Stimulated activated CD4-positive, alpha-beta T cell treated with anti-CD3 and anti-CD28 coated beads, TNF-alpha, amount 100 ng/mL, for 1 hour (primary cell): ENCODE measurements at places on chromosomes 7 and 10.

- DNase-seq: no peak
These were observed 72.9 kb downstream of the SP8 start for GRCh38 chr7:20713792-20714191.

GRCh38 chr7:11120068-11120664 is 146.5 kb downstream of the PHF14 start:
- no peak for DNase-seq

DNA sequence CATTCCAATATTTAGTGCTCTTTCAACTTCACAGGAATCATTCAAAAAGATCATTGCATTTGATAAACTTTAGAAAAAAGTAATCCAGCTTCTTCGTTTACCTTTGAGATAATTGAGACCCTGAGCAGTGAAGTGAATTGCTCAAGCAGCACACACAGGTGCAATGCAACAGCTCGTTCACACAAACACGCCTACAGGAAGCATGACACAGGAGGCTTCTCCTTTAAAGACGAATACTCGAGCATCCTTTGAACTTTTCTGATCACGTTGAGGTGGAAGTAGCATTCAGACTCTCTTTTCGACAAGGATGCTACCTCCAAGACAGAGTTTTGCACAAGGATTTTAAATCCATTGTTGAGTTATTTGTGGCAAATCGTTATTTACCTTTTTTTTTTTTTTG is 18.0 kb upstream of the RSU1 start:
- DNase-seq: no peak

DNA sequence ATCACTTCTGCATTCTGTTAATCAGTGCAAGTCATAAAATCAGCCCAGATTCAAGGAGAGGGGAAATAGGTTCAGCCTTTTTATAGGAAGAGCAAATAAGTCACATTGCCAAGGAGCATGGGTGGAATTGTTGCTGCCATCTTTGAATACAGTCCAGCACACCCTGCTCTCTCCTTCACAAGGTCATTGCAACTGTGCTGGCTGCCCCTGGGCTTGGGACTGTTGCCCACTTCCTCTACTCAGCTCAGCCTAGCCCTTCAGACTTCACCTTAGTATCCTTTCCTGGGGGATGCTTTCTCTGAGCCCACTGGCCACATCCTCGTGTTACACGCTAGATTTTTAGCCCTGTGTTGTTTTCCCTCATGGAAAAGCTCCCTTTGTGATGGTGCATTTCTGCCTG is 527.7 kb downstream of the GALNT17 start:
- no peak for DNase-seq

DNA sequence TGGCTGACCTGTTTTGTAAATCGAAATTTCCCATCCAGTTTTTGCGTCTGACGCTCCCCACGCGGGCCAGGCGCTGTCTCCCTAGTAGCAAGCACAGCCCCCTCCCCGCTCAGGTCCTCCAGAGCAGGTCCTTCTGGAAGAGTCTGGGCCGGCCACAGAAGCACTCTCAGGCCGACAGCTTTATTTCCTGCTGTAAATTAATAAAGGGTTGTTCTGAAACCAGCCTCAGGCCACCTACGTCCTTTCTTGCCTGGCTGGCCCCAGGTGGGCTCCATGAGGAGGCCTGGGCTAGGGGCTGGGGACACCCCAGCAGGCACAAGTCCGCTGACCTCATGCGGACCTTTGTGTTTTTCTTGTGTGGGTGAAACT is 35.2 kb downstream of the CAMK2B start:
- no peak for DNase-seq

DNA sequence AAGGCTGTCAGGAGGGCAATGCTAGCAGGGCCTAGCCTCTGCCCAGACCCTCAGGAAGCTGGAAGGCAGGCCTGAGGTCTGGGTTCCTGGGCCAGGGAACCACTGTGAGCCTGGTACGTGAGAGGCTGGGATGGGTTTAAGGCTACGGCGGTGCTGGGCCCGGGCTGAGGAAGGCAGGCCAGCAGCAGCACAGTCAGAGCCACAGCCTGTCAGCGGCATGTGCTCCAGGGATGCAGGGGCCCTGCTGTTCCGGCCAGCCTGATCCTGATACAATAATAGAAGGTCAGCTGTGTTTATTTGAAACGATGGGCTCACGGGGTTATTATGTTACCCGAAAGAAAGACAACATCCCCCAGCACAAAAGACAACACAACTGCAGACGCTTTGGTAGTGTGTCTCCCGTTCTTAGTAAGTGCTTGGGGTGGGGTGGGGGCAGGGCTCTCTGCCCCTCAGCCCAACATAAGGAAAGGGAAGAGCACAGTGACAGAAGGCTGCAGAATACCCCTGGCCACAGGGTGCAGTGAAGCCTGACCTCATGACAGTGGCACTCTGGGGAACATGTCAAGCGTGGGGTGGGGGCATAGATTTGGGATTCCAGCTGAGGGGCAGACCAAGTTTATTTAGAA is 95.0 kb downstream of the COL13A1 start:
- DNase-seq: no peak

DNA sequence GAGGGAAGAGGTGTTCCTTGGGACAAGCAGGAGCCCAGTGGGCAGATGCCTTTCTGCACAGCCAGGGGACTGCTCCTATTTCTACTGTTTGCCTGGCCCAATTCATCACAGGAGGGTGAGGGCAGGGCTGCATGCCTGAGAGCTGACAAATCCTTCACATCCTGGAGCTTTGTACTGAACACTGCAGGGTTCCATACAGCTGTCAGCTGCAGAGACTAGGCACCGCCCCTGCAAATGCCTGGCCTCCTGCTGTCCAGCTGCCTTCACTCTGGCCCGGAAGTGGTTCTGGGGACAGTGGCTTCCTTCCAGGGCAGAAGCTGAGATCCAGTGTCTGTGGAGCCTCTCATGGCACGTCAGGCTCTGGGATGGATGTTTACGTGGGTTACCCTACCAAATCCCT is 470.7 kb downstream of the DNAJB6 start:
- DNase-seq: no peak

GRCh38 chr10:90924552-90924951 is 3.7 kb upstream of the ANKRD1 start:
- no peak for DNase-seq

- no peak for DNase-seq
These were observed 480.9 kb downstream of the ETV1 start for GRCh38 chr7:13508586-13508985.

GRCh38 chr7:17557251-17557671 is 258.8 kb downstream of the AHR start:
- DNase-seq: no peak

DNA sequence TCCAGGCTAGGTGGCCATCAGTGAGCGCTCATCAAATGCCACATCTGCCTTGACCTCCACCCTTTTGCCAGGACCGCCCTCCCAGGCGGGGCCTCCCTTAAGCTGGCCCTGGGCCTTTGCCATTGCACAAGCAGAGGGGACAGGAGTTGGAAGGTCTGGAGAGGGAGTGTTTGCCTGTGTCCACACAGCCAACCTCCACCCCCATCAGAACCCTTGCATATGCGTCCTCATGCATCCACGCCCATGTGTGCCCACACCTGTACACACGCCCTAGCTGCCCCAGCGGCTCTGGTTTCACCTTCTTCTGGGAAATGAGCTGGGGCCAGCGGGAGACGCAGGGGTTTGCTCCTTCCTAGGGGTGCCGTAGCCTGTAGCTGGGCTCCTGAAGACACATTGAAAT is 64.0 kb downstream of the NEURL1 start:
- no peak for DNase-seq

DNA sequence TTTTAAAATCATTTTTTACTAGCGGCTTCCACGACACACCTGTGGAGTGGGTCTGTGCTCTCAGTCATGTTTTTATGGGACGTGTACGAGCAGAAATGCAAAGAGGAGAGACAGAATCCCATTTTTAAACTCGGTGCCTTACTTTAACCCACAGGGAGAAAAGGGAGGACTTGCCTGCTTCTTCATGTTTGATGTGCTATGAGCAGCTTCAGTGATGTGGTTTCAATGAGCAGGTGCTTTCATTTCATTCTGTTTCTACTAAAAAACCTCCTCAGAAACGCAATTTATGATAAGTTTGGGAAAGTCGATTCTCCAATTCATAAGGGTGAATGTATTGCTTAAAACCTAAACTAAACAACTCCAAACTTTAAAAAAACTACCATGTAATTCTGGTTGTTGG is 537.2 kb downstream of the GATA3 start:
- no peak for DNase-seq

- no peak for DNase-seq
These were observed 36.0 kb upstream of the GLI3 start for GRCh38 chr7:42272793-42273665.

- no peak for DNase-seq
These were observed 192.4 kb upstream of the LRRN3 start for GRCh38 chr7:110898516-110898915.

DNA sequence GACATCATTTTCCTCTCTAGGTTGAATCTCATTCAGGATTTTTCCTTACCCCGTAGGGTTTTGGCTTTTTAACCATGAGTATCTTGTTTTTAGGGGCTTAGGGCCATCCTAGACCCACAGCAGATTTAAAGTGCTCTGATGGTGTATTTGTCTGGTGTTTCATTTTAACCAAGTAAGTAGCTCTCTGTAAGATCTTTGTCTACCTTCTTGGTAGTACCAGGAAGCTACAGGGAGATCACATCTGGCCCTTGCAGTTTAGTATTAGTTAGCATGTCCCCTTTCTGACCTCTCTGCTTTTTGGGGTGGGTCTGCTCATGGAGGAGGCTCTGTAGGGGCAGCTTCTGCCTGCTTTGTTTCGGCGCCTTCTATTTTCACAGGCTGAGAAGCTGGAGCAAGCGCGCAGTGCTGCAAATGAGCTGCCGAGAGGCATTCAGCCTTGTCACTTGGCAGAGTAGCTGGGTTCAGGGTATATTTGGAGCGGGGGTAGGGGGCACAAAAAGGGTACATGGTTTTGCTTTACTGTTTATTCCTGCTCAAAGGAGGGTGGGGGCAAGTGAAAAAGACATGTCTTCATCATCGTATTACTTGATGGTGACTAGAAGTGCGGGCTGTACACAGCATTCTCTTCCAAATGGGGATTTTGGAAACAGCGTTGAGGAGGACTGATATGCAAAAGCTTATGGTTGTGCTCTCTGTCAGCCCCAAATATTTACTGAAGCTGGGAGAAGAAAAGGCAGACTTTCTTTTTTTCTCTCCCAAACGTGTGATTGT is 146.3 kb downstream of the CELF2 start:
- no peak for DNase-seq

- no peak for DNase-seq
These were observed 53.8 kb upstream of the EGR2 start for GRCh38 chr10:62869958-62870357.

DNA sequence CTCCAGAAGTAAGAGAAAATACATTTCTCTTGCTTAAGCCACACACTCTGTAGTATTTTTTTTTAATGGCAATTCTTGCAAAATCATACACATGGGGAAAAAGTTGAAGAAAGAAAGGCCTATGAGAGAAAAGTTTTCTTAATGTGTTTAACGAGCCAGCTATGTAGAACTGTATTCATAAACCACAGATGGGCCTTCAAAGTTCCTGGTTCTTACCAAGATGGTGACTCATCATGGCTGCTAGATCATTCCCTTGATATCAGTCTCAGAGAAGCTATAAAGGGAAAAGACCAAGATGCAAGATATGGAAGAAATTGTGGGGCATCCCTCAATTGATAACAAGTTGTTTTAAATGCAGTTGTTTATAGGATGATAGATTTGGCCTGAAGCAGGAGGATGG is 992.7 kb upstream of the MBL2 start:
- DNase-seq: no peak

DNA sequence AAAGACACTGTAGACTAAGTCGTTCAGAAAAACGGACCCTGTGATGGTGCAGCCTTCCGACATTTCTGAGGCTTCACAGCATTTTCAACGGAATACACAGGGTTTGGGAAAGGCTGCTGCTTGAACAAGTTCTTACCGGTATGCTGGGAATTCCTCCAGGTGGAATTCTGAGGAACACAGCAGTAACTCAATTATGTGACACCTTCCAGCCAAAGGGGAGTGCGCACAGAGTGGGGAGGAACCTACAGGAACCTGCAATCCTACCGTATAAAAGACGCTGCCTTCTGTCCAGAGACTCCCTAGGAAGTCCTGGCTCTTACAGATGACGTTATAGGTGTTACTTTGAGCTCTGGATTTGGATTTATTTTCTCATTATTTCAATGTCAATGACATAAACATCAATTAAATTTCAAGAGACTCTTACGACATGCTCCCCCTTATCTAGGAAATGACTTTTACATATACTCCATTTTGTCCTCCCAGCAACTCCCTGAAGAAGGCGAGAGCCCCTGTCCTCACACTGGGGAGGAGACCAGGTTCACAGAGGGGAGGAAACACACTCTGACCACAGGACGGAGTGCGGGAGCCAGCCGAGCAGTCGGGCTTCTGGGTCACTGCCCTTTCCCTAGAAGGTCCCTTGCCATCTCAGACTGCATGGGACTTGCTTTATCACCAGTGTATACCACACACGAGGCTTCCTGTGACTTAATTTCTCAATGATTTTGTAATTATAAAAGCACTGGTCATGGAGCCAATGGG is 27.9 kb downstream of the VIPR2 start:
- DNase-seq: no peak

DNA sequence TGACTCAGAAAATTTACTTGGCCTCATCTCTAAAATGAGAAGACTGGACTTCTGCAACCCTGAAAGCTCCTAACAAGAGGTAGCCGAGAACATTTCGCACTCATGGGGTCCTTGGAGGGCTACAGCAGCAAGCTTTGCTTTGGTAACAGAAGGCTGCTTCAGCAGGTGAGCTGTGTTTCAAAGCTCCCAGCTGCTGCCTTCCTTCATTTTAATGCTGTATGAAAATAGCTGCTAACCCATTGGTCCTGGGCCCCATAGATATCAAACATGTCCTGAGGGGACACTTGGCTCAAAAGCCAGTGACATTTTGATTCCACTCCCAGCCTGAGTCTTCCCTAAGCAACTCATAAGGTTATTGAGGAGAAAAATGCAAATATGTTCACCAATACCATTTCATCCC is 14.3 kb upstream of the MALSU1 start:
- DNase-seq: no peak

GRCh38 chr7:142759433-142759832 is 10.2 kb downstream of the PRSS1 start:
- no peak for DNase-seq

DNA sequence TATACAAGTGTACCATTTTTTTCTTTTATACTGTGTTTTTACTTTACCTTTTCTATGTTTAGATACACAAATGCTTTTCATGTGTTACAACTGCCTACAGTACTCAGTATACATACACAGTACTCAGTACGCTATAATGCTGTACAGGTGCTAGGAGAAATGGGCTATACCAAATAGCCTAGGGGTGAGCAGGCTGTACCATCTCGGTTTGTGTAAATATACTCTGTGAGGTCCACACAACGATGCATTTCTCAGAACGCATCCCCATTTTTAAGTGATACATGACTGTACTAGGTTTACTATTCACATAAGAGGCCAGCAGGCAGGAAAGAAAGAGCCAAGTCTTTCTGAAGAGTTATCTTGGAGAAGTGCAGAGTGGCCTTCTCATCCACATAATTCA is 426.4 kb upstream of the MTPN start:
- DNase-seq: no peak

GRCh38 chr10:122508021-122508420 is 46.7 kb downstream of the HTRA1 start:
- no peak for DNase-seq

- DNase-seq: no peak
These were observed 35.8 kb downstream of the GBX1 start for GRCh38 chr7:151131592-151132293.

- DNase-seq: no peak
These were observed 244.9 kb downstream of the ARHGAP12 start for GRCh38 chr10:31683682-31684081.
